CD4-positive, alpha-beta T cell treated with Interferon gamma for 1 hour (primary cell): ENCODE measurements at places on chromosomes 12 and 14.

GRCh38 chr14:23322568-23323517 lies 1.6 kb downstream of the PABPN1 start:
- DNase-seq, result no peak

DNA sequence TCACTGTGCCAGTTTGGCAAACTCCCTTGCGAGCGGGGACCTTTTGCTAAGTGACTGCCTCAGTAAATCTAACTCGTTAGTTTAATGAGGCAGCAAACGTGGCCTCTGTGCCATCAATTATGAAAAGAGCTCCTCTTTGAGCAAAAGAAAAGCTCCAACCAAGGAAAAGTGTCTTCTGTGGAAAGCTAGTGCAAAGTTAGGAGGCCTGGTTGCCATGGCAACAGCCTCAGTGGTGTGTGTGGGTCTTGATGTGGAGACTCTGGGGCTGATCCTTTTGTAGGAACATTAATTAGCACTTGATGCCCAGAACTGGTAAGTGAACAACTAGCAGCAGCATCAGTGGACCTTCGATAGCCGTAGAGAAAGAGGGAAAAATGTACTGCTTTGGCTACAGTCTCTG lies 145.7 kb downstream of the CHST11 start:
- DNase-seq, result no peak

- peak; percentile 16 for DNase-seq
These were observed 23.0 kb downstream of the DIO3 start for GRCh38 chr14:101584055-101584859.

DNA sequence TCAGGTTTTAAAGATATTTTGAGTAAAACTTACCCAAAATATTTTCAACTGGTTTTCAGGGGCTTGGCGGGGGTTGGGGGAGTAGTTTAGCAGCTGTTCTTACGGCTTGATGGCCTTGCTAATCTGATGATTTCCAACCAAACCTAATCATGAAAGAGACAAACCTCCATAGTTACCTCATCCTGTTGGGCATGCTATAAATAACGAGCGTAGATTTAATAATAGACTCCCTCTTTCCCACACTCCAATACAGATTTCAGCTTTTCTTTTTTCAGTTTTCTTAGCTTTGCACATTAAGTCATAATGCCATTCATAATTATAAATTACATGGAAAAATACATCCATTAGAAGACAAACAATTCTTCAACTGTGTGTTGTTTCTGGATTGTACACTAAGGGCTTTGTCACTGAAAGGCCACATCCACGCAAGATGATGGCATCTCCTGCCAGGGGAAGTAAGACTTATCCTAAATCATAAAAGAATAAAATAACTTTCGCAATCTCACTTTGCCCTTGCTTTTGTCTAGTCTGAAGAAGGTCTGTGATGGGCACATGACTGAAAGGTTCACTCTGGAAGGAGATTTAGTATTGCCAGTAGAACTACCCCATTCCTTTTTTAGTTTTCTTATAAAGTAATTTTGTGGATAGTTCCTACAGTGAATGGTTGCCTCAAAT lies 23.2 kb downstream of the ITPR2 start:
- DNase-seq, result no peak

DNA sequence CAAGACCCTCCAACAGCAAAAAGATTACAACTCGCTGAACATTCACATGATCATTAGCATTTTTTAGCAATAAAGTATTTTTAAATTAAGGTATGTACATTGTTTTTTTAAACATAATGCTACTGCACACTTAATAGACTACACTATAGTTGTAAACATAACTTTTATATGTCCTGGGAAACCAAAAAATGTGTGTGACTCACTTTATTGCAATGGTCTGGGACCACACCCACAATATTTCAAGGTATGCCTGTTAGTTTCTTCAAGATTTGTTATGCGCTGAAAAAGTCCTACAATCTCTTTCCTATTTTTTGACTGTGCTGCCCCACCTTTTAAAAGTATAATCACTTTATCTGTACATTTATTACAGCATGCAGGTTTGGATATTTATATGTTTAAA lies 30.4 kb upstream of the PCNX4 start:
- DNase-seq, result no peak

- no peak for DNase-seq
These were observed 131.0 kb upstream of the LMNTD1 start for GRCh38 chr12:25684070-25684469.
